CD4-positive, alpha-beta T cell treated with Interleukin-15 for 4 hours (primary cell): ENCODE measurements at places on chromosomes 4 and X.
A peak's percentile ranks its signal among the peaks of the same experiment; 100 is the strongest.

DNA sequence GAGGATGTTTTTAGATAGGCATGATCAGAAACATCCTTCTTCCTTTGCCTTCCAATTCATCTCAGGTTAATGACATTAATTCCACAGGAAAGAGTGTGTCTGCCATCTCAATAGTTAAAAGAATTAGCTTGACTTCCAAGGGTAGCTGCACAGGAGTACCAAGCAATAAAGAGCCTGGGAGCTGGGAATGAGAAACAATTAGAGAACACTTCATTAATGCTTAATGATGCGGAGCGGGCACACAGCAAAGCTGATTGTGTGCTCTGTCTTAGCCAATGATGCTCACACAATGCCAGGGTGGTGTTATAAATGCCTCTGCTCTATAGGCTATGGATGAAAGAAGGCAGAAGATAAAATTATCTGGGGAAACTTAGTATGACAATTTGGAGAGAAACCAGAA, 1052.5 kb upstream of the LCORL start:
- DNase-seq = no peak

GRCh38 chr4:184114431-184114830, 103.2 kb downstream of the ENPP6 start:
- DNase-seq = no peak

GRCh38 chr4:22802876-22803275, 110.1 kb downstream of the GBA3 start:
- no peak for DNase-seq

- no peak for DNase-seq
Measured at GRCh38 chr4:86924811-86925210, 10.0 kb upstream of the AFF1 start.

GRCh38 chr4:54683616-54684346, 26.0 kb downstream of the KIT start:
- peak; percentile 39 for DNase-seq

DNA sequence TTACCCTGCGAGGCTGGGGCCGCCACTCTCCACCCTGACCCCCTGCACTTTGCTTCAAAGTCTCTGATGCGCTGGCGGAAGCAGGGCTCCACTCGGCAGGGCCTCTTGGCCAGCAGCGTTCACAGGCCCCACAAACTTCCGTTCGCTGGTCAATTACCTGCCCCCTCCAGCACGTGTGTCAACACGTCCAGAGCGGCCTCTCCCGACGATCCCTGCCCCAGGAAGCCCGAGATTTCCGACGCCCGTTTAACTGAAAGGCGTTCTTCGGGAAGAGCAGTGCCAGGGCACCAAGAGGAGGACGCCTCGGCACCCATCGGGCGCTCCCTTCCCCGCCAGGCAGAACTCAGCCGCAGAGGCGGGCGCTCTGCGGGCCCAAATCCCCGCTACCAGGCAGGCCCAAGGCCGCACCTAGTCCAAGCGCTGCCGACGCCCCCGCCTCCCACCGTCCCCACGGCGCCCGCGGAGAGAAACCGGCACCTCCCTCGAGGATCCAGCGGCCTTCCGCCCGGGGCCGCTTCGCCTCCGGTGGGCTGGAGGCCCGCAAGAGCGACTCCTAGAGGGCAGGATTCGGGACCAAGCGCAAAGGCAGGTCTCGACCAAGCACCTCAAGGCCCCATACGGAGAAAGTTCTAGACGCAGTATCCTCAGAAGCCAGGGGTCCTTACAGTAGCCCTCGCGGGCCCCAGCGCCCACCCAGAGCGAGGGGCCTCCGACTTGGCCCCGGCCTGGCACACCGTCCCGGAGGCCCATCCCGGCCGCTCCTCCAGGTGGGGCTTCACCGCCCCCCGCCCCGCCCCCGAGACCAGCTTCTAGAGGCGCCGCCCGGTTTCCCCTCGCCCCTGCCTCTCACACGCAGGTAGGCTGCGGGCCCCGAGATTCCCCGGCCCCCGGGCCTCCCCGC, 586 bp downstream of the BCAP31 start:
- peak; percentile 32 for DNase-seq

GRCh38 chrX:16114611-16115010, 8.8 kb upstream of the GRPR start:
- DNase-seq = no peak

GRCh38 chr4:137890812-137891211, 351.3 kb downstream of the SLC7A11 start:
- DNase-seq = no peak

DNA sequence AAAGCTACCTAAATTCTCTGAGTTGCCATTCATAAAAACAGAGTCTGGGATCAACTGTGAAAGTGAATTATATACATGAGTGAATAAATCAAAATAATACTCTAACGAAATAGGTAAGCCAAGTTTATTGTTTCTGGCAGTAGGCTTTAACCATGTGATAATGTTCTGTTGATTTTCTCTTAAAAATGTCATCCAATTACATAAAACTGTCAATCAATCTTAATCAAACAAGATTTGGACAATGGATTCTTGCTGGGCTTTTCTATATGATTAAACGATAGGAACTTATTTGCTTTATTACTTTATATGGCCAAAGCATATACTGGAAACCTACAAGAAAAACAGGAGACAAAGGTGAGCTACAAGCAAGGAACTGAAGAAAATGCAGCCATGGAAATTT, 148.8 kb downstream of the INPP4B start:
- no peak for DNase-seq

DNA sequence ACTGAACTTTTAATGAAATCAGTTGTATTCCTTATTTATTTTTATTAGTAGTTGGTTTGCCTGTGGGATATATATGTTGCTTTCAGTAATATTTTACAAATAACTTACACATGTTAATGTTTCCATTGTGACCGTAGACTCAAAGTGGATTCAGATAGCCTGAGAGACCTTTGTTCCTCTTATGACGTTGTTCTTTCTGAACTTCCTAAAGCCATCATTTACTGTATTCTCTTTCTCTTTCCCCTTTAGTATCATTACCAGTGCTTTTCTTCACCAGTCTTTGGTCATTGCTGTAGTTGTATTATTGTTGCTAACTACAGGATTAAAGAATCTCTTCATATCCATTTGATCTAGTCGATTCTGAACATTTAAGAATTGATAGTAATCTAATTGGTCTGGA, 4.3 kb downstream of the STIM2 start:
- no peak for DNase-seq

DNA sequence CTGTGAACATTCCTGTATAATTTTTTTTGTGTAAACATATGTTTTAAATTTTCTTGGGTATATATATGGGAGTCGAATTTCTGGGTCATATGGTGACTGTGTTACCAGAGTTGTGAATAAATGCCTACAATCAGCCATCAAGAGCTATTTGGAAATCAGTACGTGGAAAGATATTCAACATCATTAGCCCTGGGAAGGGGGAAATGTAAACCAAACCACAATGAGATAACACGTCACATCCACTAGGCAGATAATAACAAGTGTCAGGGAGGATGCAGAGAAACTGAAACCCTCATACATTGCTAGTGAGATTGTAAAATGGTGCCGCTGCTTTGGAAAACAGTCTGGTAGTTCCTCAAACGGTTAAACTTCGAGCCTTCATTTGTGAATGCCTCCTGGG, 43.9 kb downstream of the LUZP4 start:
- DNase-seq = no peak

DNA sequence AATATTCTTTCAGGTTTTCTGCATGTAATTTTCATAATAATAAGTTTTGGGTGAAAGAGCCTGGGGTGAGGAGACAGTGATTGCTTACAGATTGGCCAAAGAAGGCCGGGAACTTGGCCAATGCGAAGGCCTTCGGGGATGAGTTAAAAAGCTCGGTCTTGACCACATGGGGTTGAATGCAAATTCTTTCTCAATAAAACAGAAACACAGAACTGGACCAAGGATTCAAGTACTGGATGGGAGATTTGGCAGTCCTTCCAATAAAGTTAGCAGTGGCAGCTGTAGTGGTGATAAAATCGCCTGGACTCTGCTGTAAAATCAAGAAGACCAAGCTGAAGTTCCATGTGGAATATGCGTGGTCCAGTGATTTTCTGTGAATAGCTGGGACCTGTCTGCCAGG, 282.2 kb upstream of the KLF3 start:
- DNase-seq = no peak

DNA sequence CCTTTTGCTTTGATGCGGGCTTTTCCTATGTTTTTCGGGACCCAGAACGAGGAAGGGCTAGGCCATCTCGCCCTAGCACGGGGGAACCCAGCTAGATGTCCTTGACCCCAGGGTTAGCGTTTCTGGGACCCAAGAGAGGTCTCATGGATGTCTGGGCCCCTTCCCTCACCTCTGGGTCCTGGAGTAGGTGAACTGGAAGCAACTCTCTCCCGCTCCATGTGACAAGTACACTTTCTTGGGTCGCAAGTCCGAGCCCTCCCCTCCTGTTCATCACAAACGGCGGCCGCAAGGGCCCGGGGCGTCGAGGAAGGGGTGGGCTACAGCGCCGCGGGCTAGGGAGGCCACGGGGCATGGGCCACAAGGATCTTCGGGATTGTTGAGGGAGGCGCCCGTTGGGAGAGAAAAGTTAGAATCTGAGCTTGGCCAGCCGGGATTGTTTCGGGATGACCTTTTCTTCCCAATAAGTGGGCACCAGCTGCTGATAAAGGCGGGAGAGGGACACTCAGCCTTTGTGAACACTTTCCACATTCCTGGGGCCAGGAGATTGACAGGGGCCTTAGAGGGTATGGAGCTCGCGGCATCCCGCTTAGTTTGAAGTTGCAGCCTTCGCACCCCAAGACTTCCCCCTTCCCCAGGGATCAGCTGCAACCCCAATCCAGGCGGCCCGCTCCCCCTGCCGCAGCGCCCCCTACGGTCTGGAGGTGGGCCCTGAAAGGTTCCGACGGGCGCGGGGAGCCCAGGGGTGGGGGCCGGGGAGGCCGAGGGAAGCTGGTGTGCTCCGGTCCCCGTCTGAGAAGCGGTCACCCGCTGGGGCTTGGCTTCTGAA, 136.9 kb upstream of the ZIC3 start:
- DNase-seq = no peak

DNA sequence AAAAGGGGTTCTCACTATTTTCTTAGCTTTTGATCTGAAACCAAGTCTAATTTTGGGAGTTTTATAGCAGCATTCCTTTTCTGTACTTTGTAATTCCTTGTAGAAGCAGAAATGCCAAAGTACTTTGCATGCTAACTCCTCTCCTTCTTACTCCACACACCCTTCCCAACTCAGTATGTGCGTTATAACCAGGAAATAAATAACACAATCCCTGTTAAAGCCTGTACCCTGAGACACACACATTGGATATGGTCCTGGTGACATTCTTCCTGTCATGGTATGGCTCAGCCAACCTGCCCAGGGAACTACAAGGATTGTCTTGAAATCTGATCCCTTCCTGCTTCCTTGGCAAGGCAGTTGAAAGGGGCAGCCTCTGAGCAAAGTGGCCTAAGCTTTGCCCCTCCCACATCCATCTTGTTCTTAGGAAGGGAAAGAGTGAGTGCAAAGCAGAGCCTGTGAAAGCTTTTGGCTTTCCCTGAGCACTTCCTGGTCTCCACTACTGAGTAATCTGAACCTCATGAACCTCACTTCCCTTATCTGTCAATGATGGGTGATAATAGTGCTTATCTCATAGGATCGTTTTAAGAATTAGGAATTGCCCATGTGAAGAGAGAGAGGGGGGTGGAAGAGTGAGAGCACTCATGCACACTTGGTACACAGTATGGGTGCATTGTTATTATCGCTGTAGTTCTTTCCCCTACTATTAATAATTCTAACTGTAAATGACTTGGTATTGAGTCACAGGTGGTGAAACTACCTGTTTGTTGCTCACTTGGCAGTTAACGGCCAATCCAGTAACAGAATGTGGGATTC, 109.3 kb downstream of the AFF2 start:
- no peak for DNase-seq

- no peak for DNase-seq
Measured at GRCh38 chrX:152614791-152615190, 22.9 kb upstream of the GABRQ start.

GRCh38 chr4:94926936-94927335, 169.2 kb downstream of the BMPR1B start:
- DNase-seq = no peak

GRCh38 chr4:31187979-31188378, 467.8 kb downstream of the PCDH7 start:
- DNase-seq = no peak

DNA sequence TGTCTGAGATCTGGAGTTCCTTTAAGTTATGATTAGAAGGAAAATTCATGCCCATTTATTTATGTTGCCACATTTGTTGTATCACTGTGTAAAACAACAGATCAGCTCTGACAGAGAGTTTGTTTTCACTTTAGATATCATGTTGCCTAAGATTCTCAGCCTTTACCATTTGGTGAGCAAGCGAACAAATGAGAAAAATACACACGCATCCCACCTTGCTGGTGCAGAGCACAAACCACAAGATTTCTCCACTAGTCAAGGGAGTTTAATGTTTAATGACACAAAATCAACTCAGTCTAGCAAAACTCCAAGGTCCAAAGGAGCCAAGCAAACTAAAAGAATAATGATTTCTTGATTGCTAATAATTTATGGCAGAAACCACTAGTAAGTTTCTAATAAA, 27.7 kb downstream of the FGF5 start:
- DNase-seq = no peak

GRCh38 chrX:68060506-68061205, 372.6 kb downstream of the OPHN1 start:
- DNase-seq = no peak

- DNase-seq = no peak
Measured at GRCh38 chrX:41001327-41001726, 83.9 kb upstream of the USP9X start.

GRCh38 chrX:32501606-32502005, 709.7 kb downstream of the DMD start:
- no peak for DNase-seq

GRCh38 chr4:87240341-87240740, 19.9 kb upstream of the KLHL8 start:
- DNase-seq = no peak

DNA sequence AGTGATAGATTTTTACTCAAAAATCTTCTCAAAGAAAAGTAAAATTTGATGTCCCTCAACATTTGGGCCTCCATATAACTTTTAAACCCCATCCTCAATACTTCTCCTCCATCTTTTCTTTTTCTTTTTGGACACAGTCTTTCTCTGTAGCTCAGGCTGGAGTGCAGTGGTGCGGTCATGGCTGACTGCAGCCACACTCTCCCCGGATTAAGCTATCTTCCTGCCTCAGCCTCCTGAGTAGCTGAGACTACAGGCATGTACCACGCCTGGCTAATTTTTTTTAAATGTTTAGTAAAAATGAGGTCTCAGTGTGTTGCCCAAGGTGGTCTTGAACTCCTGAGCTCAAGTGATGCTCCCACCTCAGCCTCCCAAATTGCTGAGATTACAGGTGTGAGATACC, 33.1 kb downstream of the KDM6A start:
- DNase-seq = no peak

- DNase-seq = peak; percentile 16
Measured at GRCh38 chrX:153669174-153669890, 4.3 kb downstream of the PNCK start.

GRCh38 chr4:177222781-177223180, 86.9 kb upstream of the NEIL3 start:
- DNase-seq = no peak

DNA sequence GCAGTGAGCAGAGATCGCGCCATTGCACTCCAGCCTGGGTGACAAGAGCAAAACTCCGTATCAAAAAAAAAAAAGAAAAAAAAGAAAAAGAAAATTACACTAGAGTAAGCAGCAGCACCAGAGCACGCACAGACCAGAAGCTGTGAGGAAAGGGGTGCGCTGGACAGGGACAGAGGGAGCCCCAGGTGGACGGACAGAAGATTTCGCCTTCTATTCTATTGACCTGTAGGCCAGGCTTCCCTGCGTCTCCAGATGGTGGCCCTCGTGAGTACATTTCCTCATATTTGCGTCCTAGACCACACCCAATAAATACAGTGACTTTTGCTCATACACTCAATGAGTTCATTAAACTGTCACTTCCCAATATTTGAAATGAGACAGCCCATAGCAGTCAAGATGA, 19.1 kb downstream of the MTNR1A start:
- DNase-seq = no peak

- DNase-seq = no peak
Measured at GRCh38 chr4:152351080-152351479, 184.8 kb downstream of the FBXW7 start.
